CD4-positive, alpha-beta T cell treated with Interleukin-21 for 1 hour (primary cell): ENCODE measurements at places on chromosomes 5 and 9.

DNA sequence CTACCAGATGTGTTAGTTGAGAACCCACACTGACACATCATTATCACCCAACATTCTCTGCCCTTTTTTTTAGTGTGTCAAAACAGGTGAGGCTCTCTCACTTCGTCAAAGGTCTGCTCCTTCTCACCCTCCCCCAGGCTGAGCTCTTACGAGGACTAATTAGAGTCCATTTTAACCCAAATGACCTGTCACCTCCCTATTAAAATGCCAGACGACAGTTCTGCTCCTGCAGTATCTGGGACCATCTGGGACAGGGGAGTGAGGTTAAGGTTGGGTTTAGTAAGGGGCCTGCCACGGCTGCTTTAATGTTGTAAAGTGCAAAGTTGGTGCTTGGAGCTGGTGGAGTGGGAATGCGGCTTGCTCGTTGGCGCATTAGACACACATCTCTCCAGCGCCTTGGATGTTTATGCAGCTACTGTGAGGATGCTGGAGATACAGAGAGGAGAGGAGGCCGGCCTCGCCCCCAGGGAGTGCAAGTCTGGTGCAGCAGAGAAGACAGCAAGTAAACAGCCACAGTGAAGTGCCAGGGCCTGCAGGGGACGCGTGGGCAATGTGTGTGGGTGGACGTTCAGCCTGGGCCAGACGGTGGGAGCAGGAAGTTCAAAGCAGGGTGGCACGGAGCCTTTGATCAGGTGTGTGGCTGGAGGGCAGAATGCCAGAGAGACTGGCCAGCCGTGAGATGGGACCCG is 96.2 kb downstream of the C9orf50 start:
- DNase-seq: no peak

GRCh38 chr5:69184621-69185020 is 4.8 kb upstream of the CENPH start:
- DNase-seq: no peak

- DNase-seq: no peak
Measured at GRCh38 chr5:81334304-81335061, 33.1 kb downstream of the ZCCHC9 start.

GRCh38 chr5:98581112-98581997 is 192.1 kb upstream of the RGMB start:
- no peak for DNase-seq

- no peak for DNase-seq
Measured at GRCh38 chr5:466661-467310, 23.8 kb downstream of the EXOC3 start.

GRCh38 chr5:111099058-111099778 is 7.1 kb downstream of the WDR36 start:
- DNase-seq: no peak

DNA sequence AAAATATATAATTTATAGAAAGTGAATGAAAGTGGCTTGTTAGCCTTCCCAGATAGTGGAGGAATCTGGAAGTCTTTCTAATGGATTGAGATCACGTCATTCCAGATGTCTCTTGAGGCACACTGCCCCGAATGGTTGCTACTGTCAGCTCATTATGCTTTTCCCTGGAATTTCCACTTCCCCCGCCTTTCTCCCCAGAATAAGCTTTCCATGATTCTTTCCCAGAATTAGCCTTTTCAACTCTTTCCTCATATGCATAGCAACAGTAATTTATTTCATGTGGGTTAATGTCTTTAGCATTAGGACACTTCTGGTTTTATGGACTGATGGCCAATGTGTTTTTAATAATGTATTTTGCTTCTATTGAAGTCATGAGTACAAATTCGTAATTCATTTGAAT is 81.5 kb downstream of the PALM2AKAP2 start:
- DNase-seq: no peak
